Activated gamma-delta T cell treated with anti-CD3 and anti-CD28 coated beads, Interleukin-2, amount 50 U/mL, for 16 hours (primary cell): ENCODE measurements at places on chromosomes 12 and 14.

DNA sequence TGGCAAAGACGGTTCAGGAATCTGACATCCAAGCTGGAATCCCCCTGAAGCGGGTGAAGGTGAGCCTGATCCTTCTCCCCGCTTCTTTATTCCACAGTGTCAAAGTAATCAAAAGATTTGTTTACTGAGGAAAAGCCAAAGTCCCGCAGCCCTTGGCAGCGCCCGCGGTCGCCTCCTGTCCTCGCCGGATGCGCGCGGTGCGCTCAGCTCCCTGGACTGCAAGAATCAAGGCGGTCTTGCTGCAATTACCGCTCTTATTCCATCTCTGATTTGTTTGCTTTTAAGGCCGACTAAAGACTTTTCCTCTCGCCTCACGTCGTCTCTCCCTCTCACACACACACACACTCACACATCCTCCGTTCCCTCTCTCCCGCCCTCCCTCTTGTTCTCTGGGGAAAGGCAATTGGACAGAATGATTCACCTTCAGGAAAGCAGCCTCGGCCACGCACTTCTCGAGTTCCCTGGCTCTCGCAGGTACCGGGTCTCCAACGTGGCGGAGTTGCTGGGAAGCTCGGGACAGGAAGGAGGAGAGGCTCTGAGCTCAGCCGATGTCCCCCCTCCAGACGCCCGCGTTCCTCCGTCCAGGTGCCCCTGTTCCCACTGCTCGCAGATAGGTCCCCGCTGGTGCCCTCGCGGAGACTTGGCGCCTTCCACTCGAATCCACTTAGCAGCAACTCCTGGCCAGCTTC is 68.6 kb upstream of the USP15 start:
- no peak for DNase-seq

DNA sequence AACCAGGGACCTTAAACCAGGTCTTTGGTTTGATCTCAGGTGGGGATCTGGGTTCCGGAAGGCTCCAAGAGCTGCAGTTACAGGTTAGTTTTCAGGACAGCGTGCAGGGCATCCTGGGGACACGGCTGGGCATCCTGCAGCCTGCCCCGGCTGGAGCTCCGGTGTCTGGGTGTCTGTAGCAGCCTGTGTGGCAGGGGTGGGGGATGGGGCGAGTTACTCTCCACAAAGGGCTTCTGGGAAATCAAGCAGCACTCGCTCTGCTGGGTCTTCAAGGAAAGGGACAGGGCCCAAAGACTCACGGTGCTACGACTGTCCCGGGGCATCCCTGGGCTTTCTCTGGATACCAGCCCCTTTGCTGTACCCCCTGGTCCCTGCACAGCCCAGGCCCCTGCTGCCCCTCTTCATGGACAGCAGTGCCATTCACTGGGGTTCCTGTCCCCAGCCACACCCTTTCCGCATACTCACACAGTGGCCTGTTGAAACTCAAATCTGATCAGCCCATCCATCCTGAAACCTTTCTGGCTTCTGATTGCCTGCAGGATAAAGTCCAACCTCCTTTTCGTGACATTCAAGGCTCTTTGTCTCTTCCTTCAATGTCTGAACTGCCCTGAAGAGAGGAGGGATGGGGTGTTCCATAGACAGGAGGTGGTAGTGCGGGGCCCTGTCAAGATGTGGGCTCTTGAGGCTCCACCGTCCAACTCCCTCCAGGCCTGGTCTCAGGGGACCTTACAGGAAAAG is 22.2 kb upstream of the PPP1R13B start:
- no peak for DNase-seq

GRCh38 chr12:65561798-65562382 is 262.4 kb upstream of the HMGA2 start:
- DNase-seq: no peak

- DNase-seq: no peak
Observed at GRCh38 chr12:105476616-105477015, 146.1 kb downstream of the C12orf75 start.

DNA sequence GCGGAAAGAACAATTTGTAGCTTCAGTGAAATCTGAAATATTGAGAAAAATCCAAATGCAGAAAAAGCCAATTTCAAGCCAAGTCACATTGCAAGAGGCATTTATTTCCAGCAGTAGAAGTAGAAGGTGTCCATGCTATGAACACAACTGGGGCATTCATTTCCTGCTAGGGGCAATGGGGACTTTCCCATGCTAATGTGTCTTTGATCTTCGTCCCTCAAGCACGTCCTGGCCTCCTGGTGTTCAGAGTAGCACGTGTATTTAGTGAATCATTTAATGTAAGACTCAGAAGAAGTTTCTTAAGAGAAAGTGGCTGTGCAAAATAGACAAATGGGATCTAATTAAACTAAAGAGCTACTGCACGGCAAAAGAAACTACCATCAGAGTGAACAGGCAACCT is 267.9 kb downstream of the TMEM132C start:
- no peak for DNase-seq

- no peak for DNase-seq
Observed at GRCh38 chr12:42325326-42325652, 605 bp downstream of the ZCRB1 start.

DNA sequence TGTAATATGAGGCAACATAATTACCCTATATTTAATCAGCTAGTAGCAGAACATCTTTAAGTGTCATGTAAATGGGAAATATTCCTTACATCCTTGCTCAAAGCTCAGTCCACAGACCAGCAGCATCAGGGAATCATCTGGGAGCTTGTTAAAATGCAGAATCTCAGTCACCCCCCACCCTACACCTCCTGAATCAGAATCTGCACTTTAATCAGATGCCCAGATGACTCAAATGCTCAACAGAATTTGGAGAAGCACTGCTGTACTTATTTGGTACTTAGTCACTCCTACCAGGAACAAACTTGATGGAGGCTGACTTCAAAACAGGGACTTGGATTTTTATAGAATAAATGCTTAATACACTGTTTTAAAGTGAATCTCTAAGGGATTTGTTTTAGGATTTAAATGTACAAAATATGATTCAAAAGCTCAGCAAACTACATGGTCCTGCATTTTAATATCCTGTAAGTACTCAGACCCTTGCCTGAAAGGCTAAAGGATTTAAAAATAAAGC is 96.5 kb downstream of the ARMH4 start:
- DNase-seq: no peak

GRCh38 chr12:52792185-52793029 is 3.5 kb downstream of the KRT3 start:
- no peak for DNase-seq

GRCh38 chr12:9365296-9365695 is 157.1 kb upstream of the PZP start:
- no peak for DNase-seq

DNA sequence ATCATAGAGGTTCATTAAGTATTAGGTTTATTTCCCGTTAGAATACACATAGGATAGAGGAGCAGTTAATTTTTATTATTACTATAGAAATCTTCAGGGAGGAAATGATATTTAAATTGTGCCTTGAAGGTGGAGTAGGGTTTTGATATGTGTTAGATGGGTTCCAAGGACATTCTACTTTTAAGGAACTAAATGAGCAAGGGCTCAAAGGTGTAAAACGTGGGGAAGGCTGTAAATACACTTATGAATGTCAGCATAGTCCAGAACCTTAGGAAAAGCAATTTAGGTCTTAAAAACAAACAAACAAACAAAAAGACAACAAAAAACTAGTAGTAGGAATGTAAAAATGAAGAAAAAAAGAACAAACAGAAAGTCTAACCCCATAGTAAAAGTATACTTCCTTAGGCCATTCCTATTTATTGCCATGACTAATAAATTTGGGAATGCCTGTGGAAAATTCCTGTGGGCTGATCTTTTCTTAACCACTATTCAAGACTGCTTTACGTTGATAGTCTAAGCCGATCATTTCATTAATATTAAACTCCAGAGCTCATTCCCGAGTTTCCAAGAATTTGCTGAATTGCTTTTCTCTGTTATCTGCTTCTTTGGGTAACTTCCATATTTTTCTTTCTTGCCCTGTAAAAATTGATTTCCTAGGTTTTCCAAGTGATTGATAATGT is 180.3 kb downstream of the RAD51B start:
- no peak for DNase-seq

GRCh38 chr12:91053951-91054715 is 3.7 kb downstream of the KERA start:
- no peak for DNase-seq
